ENCODE measurements at places on chromosomes 12 and 14.

DNA sequence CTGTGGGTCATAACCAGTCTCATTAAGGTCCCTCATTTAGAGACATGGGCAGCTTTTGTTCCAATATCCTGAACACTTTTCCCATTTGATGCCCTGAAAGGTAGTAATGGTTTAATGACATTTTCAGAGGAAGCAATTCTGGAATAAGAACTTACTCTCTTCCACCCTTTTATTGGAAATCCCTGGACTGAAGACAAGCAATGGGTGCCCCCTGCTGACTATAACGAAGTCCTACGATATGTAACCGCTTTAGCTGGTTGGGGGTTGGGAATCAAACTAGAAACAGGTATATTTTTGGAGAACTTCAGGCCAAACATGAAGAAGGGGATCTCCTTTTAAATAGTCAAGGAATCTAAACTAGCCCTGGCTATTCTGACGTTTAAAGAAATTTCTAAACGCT is 20.5 kb downstream of the SARNP start:
- DNase-seq = peak; percentile 33

- DNase-seq = no peak
These were observed 383.3 kb downstream of the C12orf75 start for GRCh38 chr12:105713606-105714305.

GRCh38 chr14:74952697-74953484 is 2.5 kb downstream of the PGF start:
- peak; percentile 57 for DNase-seq

- no peak for DNase-seq
These were observed 44.5 kb downstream of the SLC38A1 start for GRCh38 chr12:46224386-46224785.

- DNase-seq = no peak
These were observed 100.6 kb downstream of the ETV6 start for GRCh38 chr12:11749943-11750690.

DNA sequence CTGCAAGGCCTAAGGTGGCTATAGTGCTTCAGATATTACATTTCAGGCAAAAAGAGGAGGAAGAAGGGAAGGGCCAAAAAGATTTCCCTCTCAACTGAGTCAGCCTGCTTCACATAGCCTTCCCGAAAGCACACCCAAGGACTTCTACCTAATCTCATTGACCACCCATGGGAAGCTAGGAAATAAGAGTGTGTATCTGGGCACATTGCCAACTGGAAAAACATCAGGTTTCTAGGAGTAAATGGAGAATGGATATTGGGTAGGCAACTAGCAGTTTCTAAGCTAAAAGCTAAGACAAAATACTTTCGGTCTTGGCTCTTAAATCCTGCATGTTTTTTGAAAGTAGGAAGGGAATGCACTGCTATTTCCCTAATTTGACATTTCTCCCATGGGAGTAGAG is 221.7 kb upstream of the GRIP1 start:
- DNase-seq = no peak

- DNase-seq = no peak
These were observed 34.1 kb downstream of the SLCO1A2 start for GRCh38 chr12:21300632-21301031.

GRCh38 chr12:48022676-48023385 is 18.6 kb upstream of the COL2A1 start:
- DNase-seq = no peak

DNA sequence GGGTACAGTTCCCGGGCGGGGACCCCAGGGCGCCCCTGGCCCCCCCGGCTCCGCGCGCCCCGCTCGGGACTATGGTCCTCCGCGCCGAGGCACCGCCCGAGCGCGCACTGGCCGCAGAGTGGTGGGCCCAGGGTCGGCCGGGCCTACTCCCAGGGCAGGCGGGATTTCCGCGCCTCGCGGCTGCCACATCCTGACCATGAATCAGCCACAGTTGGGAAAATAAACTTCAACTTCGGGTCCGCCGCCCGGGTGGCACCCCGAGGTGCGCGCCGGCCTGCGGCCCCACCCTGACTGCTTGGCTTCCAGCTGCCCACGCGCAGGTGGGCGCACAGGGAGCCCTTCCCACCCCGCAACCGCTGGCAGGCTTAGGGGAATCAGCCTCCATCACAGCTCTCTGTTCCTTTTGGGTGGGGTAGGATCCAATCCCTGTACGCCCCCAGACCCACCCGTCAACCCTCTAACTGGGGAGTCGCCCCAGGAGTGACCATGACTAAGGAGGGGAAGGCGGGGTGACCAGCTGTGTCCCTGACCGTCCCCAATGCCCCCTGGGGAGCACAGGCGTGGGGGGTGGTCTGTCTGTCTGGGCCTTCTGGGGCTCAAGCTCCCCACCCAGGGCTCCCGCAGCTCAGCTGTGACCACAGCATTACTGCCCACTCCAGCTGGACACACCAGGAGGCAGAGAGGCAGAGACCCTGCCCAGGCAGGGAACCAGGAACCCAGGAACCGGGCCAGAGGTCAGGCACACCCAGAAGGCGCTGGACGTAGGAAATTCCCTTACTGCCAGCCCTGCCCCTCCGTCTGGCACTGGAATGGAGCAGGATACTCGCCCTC is 678 bp downstream of the INF2 start:
- no peak for DNase-seq

DNA sequence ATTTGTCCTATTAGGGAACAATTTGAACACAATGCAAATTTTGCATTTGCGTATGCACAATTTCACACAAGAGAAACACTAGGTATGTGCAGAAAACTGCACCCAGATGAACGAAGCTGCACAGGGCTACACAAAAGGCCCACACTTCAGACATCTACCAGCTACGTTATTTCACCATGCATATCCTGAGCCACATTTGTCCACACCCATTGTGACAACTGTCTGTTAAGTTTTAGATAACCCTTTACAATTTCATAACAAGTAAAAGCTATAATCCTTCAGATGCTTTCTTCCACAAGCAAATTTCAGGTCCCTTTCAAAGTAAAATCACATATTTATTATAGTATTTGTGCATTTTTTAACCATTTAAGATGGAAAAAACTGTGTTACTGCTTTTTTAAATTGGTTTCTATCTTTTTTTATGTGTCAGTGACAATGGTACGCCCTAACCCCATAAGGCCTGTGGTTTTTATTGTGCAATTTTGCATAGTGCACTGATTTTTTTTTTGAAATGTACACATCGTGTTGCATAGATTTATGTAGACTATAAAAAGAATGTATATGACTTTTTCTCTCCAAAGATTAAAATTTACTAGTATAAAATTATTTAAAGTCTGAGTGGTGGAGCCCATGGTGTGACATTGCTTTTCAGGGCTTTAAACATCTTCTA is 87.8 kb upstream of the BTG1 start:
- DNase-seq = no peak

DNA sequence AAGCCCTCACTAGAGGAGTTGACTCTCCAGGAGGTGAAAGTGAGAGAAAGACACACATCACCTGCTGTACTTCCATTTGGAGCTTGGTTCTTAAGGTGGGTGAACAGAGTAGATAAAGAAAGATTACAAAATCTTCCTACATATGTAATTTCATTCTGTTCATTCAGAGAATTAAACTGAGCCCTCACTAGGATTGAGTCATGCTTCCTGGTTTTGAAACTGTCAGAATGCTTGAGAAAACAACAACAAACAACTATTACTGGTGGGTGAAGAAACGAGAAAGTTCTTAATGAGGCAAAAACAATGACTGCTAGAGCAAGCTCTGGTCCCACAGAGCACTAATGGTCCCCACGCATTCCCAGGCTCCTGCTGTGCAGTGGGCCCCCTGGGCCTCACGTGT is 841.7 kb downstream of the VRK1 start:
- DNase-seq = no peak

DNA sequence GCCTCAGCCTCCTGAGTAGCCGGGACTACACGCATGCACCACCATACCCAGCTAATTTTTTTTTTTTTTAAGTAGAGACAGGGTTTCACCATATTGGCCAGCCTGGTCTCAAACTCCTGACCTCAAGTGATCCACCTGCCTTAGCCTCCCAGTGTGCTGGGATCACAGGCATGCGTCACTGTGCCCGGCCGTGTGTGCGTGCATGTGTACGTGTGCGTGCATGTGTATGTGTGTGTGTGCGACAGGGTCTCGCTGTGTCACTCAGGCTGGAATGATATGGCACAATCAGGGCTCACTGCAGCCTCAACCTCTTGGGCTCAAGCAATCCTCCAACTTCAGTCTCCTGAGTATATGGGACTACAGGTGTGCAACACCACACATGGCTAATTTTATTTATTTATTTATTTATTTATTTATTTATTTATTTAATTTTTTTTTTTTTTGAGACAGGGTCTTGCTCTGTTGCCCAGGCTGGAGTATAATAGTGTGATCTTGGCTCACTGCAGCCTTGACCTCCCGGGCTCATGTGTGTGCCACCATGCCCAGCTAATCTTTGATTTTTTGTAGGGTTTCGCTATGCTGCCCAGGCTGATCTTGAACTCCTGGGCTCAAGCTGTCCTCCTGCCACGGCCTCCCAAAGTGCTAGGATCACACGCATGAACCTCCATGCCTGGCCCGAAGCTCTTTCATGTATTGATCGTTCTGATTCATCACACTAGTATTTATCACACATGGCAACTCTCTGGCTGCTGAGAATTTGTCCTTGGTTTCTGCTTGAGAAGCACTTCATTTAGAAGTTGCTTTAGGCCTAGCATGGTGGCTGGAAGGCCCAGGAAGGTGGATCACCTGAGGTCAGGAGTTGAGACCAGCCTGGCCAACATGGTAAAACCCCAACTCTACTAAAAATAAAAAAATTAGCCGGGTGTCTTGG is 35.9 kb upstream of the CLIP1 start:
- DNase-seq = no peak

DNA sequence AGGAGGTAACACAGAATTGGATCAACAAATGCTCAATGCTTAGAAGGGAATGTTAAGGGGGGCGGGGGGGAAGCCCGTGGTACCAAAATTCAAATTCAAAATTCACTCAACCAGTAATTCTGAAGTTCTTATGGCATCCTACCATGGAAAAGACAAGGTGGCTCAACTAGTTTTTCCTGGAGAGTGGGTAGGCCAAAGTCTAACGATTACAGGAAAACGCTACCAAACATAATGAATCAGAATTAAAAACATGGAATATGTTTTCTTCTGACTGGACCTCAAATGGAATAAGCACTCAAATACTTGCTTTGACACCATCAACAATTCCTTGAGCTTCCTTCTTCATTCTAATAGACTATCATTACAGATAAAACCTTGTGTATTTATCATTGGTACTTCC is 2.3 kb downstream of the NACA start:
- no peak for DNase-seq

- peak; percentile 26 for DNase-seq
These were observed 125.9 kb upstream of the ATF1 start for GRCh38 chr12:50637870-50638481.

DNA sequence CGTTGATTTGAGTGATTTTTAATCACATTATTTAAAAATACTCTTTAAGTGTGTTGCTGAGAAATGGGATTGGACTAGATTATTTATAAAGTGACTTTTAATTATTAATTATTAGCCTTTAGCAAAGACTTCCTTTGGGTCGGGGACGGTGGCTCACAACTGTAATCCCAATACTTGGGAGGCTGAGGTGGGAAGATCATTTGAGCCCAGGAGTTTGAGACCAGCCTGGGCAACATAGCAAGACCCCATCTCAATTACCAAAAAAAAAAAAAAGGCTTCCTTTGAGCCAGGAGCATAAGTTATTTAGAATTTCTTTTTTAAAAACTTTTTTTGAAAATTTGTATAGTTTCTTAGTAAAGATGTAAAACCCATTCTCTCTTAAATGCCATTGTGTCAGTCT is 8.8 kb downstream of the CHURC1 start:
- DNase-seq = no peak

GRCh38 chr14:104933746-104934733 is 9.4 kb downstream of the PLD4 start:
- DNase-seq = no peak

DNA sequence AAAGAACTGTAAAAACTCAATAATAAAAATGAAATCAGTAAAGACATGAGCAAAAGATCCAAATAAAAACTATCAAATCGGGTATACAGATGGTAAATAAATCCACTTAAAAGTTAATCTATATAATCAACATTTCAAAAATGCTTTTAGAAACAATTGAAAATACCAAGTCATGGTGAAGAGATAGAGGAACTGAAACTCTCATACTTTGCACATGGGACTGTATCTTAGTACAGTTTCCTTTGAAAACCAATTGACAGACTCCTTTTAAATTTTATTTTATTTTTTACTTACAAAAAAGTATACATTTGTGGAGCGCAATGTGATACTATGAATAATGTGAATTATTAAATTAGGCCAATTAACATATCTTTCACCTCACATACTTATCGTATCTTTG is 98.6 kb upstream of the FAR2 start:
- no peak for DNase-seq

DNA sequence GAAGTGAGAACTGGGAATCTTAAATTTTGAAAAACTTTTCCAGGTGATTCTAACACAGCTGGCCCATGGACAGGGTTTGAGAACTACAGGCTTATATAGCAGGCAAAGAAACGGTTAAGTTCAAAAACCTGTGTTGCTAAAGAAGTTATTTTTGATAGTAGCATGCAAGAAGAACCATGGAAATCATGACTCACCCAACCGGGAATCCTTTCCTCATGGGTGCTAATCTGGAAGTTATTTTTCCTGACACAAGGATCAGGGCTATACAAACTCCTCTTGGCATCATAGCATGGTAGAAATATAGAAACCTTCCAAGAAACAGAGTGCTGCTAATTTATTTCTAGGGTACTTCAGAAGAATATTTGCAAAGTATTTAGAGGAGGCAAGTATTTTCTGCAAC is 588.7 kb downstream of the CCER1 start:
- DNase-seq = no peak

DNA sequence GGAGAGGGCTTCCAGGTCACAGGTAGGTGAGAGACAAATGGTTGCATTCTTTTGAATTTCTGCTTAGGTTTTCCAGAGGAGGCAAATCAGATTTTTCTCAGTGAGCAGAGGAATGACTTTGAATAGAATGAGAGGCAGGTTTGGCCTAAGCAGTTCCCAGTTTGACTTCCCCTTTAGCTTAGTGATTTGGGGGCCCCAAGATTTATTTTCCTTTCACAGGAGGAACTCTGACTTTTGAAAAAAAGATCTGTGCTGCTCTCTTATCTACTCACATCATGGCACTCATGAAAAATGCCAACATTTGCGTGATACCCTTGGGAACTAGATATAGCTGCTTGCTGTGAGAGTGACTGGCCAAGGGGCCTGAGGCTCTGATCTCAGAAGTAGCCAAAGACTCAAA is 58.0 kb upstream of the EVL start:
- no peak for DNase-seq

DNA sequence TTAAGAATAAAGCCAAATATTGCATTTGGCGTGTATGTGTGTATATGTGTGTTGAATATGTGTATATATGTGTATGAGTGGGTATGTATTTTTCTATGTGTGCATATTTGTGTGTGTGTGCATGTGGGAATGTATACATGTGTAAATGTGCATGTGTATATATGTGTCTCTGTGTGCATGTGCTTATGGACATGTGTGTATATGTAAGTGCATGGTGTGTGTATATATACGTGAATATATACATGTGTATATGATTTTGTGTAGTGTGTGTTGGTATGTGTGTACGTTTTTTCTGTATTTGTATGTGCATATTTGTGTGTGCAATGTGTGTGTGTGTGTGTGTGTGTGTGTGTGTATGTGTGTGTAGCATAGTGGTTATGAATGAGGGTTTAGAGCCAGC is 1021.0 kb downstream of the AACS start:
- DNase-seq = no peak
